ENCODE measurements at places on chromosomes 1 and 21. TPM values are rescaled to one million over a fixed set of nuclear protein-coding genes. Genes with fewer than 3 reads are reported as not detected.

KCNJ9 gene
- 0.09 TPM for total RNA-seq

GRCh38 chr1:65147424-65148177, 402 bp upstream of the AK4 start:
- peak overlapping the region; percentile 66 for H3K4me3 ChIP-seq
- H3K27me3 ChIP-seq: peaks cover 77% of the 10 kb centered on the region
- H3K4me1 ChIP-seq: peaks cover 11% of the 10 kb centered on the region
- no peaks in the 10 kb centered on the region for H3K36me3 ChIP-seq
- H3K27ac ChIP-seq: no peak overlapping the region
- peak; percentile 68 for DNase-seq

- H3K27ac ChIP-seq: no peak overlapping the region
- no peak overlapping the region for H3K4me3 ChIP-seq
- no peaks in the 10 kb centered on the region for H3K27me3 ChIP-seq
- peaks cover 10% of the 10 kb centered on the region for H3K36me3 ChIP-seq
Measured at GRCh38 chr1:63533931-63534330, 10.6 kb downstream of the EFCAB7 start.

MRPS21 gene
- 75.1 TPM for total RNA-seq

RBM11 gene
- 6.2 TPM for total RNA-seq

Data from neural progenitor cell (in vitro differentiated cells).